A549 (cell line): ENCODE measurements at places on chromosomes 11 and 22.

- DNase-seq = no peak
Observed at GRCh38 chr11:12402691-12403120, 25.3 kb downstream of the PARVA start.

DNA sequence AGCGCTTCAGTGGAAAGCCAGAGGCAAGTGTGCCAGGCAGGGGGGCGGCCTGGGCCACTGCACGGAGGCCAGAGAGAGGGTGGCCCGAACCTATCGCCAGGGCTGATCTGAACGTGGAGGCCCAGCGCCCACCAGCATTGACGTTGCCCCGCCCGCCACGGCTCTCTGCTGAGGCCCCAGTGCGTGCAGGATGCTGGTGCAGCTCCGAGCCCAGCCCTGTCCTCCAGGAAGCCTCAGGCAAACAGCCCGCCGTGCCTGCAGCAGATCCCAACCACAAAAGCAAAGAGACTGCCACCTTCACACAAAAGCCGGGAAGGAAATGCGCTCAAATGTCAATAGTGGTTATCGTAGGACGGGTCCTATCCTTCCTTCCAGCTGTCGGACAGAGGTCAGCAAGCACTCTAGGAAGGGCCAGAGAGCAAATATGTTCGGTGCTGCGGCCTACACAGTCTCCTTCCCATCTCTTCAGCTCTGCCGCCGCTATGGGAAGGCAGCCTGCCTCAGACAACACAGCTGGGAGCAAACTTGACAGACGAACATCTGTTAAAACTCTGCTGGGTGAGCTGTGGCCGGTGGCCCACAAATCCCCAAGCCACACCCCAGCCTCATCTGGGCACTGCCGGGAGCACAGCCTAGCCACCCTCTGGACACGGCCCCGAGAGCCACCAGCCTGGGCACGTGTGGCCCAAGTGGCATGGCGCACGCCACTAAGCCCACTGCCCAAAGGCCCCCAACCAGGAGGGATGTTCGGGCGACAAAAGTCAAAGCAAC is 146.2 kb downstream of the CRYBB2 start:
- no peak for DNase-seq

- DNase-seq = no peak
Observed at GRCh38 chr11:61297746-61298145, 2.6 kb upstream of the VWCE start.

- DNase-seq = no peak
Observed at GRCh38 chr22:26527574-26528465, 15.5 kb upstream of the TFIP11 start.

DNA sequence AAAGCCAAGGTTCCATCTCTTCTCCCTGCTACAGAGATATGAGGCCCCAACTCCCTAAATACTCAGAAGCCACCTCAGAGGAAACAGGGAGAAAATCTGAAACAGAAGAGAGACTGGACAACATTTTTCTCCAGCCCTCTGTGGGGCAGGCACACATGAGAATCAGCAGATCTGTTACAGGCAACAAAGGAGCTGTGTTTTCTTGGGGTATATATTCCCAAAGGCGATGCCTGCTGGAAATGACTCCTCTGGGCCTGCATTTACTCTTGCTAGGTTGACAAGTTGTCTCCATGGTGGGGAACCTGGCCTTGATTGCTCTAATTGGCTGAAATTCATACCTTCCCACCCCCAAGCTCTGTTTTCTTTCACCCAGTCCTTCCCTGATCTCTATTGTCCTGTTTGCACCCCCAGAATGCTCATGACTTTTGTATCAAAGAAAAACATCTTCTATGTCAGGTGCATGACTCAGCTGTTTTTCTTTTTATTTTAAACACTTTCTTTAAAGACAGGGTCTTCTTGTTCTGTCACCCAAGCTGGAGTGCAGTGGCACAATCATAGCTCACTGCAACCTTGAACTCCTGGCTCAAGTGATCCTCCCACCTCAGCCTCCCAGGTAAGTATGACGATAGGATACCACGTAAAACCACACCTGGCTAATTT is 23.5 kb upstream of the P2RY6 start:
- DNase-seq = no peak

- DNase-seq = no peak
Observed at GRCh38 chr11:70305501-70305900, 35.0 kb downstream of the PPFIA1 start.

- no peak for DNase-seq
Observed at GRCh38 chr11:45777127-45777969, 27.6 kb upstream of the SLC35C1 start.

- DNase-seq = no peak
Observed at GRCh38 chr22:46045459-46046298, 68.7 kb upstream of the WNT7B start.

- DNase-seq = no peak
Observed at GRCh38 chr11:121563900-121564822, 111.4 kb upstream of the SORL1-AS1 start.

- DNase-seq = no peak
Observed at GRCh38 chr11:109424901-109425300, 2.9 kb downstream of the C11orf87 start.

GRCh38 chr22:19405652-19406051 is 25.9 kb downstream of the HIRA start:
- no peak for DNase-seq

- no peak for DNase-seq
Observed at GRCh38 chr11:71999362-71999761, 653 bp downstream of the IL18BP start.

- DNase-seq = no peak
Observed at GRCh38 chr11:62145261-62145871, 21.6 kb downstream of the INCENP start.

DNA sequence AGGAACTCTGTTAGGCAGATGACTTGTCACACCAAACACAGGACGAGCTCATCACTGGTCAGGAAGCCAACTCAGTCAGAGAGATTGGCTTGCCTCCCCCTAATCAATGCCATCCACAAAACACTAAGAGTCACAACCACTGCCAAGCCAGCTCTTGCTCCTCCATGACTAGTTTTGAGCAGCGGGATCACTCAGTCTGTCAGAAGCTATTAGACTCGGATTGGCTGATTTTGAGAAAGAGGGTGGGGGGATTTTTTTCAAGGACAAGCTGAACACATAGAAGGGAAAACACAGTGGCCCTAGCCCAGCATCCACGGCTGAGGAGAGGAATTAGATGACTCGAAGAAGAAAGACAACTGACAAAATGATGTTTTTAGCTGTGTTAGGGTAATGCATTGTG is 55.9 kb downstream of the SEZ6L start:
- no peak for DNase-seq

GRCh38 chr22:41070665-41071331 is 21.6 kb upstream of the EP300 start:
- no peak for DNase-seq
